KG1 (cell line): ENCODE measurements at places on chromosomes 5 and 9.

- no peak for DNase-seq
Observed at GRCh38 chr5:94197970-94198369, 420.4 kb downstream of the KIAA0825 start.

- DNase-seq: no peak
Observed at GRCh38 chr5:53029608-53030007, 40.5 kb downstream of the ITGA2 start.

- no peak for DNase-seq
Observed at GRCh38 chr9:137108608-137109249, 5.8 kb downstream of the DPP7 start.

DNA sequence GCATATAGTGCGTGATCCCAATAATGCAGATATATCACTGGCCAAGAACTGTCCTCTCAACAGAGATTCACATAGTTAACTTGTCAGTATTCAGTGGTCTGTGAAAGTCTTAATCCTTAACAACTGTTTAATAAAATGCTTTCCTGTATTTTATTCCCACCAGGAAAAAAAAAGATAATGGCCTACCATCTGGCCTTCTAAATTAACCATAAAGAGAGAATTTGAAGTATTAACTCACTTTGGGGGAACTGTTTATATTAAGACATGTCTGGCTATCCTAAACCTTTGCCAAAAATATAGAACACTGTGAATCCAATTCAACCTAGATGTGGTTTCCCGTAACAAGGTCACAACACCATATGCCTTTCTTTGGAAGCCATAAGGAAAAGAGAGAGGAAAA, 818 bp upstream of the FREM1 start:
- no peak for DNase-seq
